Posterior vena cava (tissue), 2 donors: ENCODE measurements at places on chromosomes 5 and 9. TPM values are rescaled to one million over a fixed set of nuclear protein-coding genes. Genes with fewer than 3 reads are reported as not detected.

- no peak for DNase-seq
Observed at GRCh38 chr5:127386557-127386956, 96.0 kb downstream of the MEGF10 start.

DNA sequence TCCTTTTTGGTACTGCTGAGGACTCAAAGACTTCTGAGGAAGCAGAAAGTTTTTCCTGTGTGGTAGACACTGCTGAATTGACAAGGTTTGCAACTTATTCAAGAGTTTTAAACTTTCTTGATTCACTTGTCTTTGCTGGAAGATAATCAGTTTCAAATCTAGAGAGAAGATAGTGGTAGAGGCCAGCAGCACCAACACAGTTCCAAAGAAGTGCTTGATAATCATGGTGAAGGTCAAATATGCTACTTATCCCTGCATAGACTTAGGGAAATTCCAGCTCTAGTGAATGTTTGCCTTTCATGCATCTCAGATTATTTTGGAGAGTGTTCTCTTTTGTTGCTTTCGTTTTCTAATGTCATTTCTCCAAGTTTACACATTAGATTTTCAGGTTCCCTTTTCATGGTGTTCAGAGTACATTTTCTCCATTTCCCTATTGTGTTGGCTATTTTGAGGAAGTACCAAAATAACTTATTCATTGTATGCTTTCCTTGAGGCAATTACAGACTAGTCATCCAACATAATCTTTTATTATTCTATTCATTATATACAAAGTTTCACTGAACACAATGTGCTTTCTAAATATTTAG is 550 bp downstream of the IFNE start:
- no peak for DNase-seq

DNA sequence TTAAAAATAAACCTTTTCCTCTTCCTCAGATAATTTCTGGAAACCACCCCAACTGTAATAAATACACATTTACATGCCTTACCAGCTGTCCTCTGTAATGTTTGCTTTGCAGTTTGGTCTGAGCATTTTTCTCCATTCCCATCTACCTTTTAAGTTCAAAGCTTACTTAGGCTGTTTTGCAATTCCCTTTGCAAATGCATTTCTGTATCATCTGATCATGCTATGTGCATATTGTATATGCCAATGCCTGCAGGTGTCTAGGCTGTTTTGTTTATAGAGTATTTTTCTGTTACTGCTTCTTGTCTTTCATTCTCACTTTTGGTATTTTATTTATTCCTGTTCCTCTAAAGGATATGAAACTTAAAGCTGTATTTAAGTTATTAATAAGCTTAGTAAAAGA is 86.3 kb downstream of the SLC44A1 start:
- no peak for DNase-seq

GRCh38 chr5:73338256-73339050 is 110.1 kb downstream of the FOXD1 start:
- DNase-seq, result peak; percentile 80

- DNase-seq, result no peak
Observed at GRCh38 chr9:1490341-1491232, 440.4 kb downstream of the DMRT2 start.

GRCh38 chr9:114606597-114607207 is 4.4 kb upstream of the TMEM268 start:
- peak; percentile 76 for DNase-seq

DNA sequence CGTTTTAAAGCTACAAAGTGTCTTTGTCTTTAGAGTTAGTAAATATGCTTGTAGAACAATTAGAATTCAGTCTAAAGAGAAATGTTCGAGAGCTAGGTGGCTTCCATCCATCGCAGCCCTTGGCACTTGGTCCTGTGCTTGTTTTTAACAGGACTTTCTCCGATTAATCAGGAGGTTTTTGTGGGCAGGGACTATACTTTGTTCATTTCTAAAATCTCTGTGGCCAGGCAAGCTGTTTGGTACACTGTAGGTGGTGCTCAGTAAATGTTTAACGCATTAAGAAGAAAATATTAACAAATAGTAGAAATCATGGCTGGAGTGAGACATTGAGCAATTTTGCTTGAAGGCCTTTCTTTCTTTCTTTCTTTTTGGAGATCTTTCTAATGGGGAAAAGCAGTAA is 20.8 kb downstream of the AGXT2 start:
- DNase-seq, result no peak

- DNase-seq, result peak; percentile 2
Observed at GRCh38 chr5:3354606-3355005, 241.0 kb upstream of the IRX1 start.

GRCh38 chr9:73091909-73092308 is 59.8 kb upstream of the ANXA1 start:
- no peak for DNase-seq

DNA sequence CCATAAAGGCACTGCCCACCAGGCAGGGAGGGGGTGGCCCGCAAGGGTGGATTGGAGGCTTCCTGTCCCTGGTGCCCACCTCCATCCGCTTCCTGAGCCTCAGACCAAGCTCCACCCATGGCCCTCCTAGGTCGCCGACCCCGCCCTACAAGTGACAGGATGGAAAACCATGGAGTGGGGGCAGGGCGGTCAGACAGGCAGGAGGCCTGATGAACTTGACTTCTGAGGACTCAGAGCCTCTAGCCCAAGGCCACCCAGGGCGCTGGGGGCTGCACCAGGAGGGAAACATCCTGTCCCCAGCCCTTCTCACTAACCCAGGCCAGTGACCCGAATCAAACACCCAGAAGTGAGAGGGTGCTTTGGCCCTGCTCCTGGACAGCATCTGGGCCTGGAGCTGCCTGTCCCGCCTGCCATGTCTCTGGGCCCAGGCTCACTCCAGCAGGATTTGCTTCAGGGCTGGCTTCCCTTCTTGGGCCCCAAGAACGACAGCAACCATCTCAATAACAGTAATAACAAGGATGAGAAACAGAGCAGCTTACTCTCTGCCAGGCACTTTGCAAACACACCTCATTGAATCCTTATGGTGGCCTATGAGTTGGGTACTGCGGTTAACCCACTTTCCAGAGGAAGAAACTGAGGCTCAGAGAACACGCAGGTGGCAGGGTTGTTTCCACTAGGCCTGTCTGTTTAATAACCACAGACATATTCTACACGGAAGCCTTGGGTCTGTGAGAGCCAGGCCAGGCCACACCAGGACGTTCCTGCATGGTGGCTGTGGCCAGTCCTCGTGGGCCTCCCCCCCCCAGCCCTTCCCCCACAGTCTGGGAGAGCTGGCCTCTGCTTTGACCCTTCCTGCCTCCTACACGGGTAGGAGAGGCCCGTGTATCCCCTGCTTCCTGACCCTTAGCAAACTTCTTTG is 4.4 kb upstream of the ST6GALNAC6 start:
- peak; percentile 90 for DNase-seq

DNA sequence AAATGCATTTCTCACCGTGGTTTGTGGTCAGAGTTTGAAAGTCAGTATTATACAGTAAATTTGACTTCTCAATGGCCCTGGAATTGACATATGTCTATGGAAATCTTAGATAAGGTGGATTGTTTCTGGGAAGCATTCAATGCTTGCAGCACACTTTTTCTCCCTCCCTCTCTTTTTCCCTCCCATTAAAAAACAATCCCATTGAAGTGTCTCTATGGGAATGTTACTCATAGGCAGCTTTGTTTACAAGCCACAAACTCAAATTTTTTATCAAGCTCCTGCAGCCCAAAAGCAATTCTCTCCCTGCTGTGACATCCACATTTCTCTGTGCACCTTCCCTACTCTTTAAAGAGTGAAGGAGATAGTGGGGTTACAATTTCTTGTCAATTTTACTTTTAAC is 292.1 kb downstream of the ARRDC3 start:
- DNase-seq, result no peak

DNA sequence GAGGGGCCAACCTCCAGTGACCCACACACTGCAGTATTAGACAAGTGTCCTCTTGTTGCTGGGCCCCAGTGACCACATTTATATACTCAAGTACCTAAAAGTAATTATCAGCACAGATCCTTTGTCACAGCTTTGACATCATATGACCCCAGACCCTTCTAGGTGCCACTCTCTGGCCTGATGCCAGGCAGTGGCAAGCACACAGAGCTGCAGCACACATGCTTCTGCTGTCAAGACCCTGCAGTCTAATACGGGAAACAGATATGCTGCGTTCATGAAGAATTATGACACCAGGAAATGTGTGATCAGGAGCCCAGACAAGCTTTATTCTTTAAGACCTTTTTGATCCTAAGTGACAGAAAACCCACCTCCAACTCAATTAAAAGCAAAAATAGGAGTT is 63.8 kb upstream of the AFAP1L1 start:
- no peak for DNase-seq

- no peak for DNase-seq
Observed at GRCh38 chr5:36521838-36522745, 84.3 kb upstream of the SLC1A3 start.

- peak; percentile 92 for DNase-seq
Observed at GRCh38 chr5:151628112-151628823, 37.1 kb upstream of the FAT2 start.

- no peak for DNase-seq
Observed at GRCh38 chr5:65625743-65626142, 916 bp downstream of the SHLD3 start.

GRCh38 chr9:84325347-84325973 is 15.1 kb downstream of the SLC28A3 start:
- no peak for DNase-seq

- DNase-seq, result no peak
Observed at GRCh38 chr9:38371495-38371894, 21.0 kb upstream of the ALDH1B1 start.

DNA sequence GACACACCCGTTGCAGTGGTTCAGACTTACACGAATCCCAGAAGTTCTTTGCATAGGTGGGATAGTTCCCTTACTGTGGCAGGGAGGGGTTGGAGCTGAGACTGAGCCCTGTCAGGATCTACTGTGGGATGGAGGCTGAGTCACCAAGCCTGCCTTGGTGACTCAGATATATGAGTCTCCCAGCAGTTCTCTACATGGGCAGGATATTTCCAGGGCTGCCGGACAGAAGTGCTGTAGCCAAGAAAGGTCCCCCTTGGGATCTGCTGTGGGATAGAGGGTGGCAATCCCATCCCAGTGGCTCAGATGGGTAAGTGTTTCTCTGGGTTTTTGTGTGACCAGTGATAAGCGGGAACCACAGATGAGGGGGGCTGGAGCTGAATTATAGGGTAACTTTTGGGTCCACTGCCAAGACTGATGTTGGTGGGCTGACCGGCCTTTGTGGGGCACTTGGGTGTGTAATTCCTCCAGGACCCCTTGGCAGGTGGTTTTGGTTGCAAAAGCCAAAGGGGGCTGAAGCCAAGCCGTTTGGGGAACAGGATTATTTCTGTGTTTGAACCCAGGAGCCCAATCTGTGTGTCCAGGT is 18.7 kb downstream of the XRCC4 start:
- no peak for DNase-seq

DNA sequence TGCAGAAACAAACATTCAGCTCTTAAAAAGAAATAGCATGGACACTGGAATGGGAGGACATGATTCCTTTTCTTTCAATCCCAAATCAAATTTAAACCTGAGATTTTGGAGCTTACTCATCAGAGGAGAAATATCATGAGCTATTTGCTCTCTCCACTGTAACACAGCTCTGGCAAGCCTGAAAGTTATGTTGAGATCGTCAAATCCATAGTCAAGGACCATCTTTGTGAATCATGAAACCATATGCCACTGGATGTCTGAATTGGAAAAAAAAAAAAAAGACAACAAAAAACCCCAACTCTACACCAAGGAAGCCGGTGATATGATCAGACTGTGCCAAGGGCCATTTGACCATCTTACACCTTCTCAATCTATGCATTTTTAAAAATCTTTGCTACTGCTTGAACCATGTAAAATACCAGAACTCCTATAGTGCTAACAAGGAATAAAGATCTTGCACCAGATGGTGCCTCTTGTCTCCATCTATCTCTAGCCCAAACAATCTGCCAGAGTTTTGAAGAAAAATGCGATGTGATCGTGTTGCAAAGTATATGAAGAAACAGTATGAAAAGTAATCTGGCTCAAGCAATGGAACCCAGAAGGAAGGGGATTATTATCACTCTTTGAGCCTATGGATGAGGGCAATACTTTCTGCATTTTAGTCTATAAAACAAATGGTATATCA is 138.1 kb upstream of the MEF2C start:
- DNase-seq, result no peak

- DNase-seq, result no peak
Observed at GRCh38 chr9:88399966-88400365, 11.7 kb downstream of the SPIN1 start.

DNA sequence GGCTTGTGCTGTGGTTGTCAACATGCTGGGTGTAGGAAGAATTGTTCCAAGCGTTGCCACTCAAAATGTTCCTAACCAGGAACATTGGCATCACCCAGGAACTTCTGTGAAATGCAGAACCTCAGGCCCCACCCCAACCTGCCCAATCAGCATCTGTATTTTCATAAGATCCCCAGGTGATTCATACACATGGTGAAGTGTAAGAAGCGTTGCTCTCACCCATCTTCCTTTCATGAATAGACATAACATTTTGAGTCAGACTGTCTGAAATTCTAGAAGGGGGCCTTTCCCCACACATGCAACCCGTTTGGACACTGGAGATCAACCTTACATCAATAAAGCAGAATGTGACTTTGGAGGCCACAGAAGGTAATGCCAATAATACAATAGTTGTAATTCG is 9.3 kb upstream of the AFAP1L1 start:
- no peak for DNase-seq

GRCh38 chr9:87461256-87461655 is 36.4 kb upstream of the DAPK1 start:
- no peak for DNase-seq

DNA sequence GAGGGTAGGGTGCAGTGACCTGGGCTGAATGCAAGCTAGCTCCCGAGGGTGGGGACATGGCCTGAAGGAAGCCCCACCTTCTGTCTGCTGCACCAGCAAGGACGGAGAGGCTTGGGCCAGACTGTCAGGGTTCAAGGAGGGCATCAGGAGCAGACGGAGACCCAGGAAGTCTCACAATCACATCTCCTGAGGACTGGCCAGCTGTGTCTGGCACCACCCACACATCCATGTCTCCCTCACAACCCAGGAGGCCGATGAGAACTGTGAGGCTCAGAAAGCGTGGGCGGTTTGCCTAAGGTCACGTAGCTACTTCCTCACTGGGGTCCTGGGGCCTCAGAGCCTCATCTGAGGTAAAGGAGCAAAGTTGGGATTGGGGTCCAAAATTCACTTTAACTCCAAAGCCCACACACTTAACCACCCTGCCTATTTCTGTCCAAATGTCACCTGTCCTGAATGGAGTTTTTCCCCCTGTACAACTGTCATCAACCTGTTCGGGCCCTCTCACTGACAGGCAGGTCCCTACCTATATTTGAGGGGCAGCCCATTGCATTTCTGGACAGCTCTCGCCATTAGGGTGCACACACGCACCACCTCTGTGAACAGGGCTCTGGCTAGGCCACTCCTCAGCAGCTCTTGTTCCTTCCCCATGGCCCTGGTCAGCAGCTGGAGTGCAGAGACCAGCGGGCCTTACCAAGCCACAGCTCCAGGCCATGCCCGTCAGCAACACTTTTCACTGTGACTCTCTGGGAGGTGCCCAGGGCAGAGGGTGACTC is 3.4 kb downstream of the IL13 start:
- no peak for DNase-seq

Gene PGM5
- total RNA-seq, result 235 TPM

Gene OGN
- 28.4 TPM for total RNA-seq

Gene ZBTB6
- 9.0 TPM for total RNA-seq

Gene LCN1
- total RNA-seq, result 2.4 TPM

Gene MYMK
- not detected for total RNA-seq

Gene SLC23A1
- total RNA-seq, result not detected

Gene CYLC2
- not detected for total RNA-seq

Gene ENTPD2
- 0.48 TPM for total RNA-seq

Gene TMEM215
- total RNA-seq, result not detected

Gene SLC6A3
- total RNA-seq, result 0.10 TPM

Gene TLR4
- total RNA-seq, result 18.1 TPM

Gene IL3
- total RNA-seq, result not detected

Gene PHF2
- total RNA-seq, result 27.9 TPM

Gene SMIM32
- total RNA-seq, result not detected

Gene SH2D3C
- total RNA-seq, result 18.9 TPM
